ENCODE measurements at places on chromosomes 7 and 10. TPM values are rescaled to one million over a fixed set of nuclear protein-coding genes. Genes with fewer than 3 reads are reported as not detected.

- no peak for DNase-seq
These were observed 95.7 kb upstream of the SVIL start for GRCh38 chr10:29730458-29730857.

DNA sequence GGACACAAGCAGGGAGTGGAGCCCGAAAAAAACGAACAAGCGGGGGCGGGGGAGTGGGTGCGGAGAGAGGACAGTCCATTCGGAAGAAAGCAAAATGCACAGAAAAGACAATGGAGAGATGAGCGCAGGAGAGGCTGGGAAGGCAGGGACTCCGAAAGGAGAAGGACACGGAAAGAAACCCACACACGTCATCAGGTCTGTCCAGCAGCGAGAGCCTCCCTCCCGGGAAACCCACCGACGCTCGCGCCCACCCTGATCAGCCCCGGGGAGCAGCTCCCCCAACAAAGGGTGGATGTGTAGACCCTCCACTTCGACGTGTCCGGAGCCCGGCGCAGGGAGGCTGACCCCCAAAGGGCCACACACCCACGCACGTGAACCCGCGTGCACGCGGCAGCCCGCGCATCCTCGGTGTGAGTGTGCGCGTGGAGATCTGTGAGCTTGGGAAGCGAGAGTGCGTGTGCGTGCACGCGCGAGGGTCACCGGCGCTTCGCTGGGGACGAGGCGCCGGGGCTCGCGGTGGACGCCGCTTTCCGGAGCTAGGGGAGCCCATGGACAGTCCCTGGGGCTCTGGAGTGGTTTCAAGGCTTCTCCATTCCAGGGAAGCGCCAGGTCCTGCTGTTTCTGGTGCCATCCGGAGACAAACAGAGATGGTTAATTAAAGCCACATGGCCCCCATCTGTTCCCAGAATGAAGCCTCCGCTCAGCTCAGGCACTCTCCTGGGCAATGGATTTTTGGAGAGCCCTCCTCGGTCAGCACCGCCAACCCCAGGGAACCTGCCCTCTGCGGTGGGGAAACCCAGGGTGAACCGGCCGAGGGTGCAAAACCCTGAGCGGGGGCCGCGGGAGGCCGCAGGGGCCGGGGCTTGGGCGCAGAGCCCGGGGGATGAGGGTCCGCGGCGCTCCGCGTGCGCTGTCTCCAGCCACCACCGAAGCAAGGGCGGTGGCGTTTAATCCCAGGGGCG, 916 bp downstream of the LAMB1 start:
- DNase-seq, result no peak

DNA sequence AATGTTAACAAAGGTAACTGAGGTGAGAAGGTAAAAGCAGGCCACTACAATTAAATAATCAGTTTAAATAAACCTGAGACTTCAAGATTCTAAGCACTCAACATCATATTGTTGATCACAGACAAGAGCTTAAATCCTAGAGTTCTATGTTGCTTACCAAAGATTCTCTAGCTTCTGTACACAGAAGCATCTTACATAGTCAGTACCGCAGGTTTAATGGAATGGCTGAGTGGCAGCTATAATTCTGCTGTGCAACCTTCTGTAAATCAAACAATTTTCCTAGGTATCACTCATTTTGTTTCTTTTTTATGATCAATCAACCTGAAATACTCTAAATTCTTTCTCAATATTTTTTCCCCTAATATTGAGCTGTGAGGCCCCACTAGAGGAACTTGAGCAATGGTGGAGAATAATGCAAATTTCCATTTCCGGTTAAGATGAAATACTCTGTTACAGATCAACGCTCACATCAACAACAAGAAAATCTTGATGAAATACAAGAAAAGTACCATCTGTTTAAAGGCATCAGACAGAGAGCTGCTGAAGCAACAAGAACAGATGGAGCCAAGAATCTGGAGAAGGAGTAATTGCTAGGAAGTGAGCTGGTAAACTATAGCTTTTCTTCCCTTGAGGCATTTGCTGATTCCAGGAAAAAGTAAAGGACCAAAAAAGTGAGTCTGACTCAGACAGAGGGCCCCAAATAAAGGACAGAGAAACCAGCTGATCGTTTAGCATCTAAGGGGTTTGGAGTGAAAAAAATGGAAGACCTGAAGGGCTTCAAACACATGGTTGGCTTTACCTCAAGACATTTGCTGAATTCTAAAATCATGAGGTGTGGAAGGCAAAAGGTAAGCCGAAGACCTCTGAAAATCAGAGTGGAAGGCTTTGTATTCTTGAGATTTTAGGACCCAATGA, 22.6 kb downstream of the PNPLA8 start:
- DNase-seq, result no peak

DNA sequence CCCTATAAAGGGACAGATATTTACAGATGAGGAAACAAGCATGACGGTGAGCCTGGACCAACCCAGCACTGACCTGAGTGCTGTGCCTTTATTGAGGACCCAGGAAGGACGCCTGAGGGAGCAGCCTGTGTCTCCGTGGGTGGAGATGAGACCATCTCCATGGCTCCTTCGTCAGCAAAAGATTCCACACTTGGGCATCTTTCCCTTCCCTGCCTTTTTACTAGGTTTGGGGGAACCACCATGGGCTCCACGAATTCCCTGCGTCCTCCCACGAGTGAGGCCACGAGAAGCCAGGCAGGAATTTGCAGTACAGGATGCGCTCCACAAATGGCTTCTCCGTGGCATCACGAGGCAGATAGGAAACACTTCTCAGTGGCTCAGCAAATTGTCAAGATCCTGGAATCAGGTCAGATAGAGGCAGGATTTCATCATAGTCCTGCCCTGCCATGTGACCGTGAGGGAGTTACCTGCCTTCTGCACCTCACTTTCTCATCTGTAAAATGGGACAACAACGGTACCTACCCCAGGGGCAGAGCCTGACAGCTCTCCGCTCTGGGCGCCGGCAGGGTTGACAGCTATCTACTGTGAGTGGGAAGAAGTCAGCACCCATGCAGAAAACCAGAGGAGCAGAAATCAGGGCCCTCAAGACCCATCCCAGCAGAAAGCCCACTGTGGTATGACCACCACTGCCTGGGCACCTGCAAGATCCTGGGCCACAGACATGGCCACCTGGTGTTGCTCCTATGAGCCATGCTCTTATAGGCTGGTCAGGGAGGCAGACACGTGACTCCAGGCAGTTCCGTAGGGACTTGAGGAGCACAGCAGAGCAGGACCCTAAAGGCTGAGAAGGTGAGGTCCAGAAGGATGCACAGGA, 80.1 kb downstream of the GRID1 start:
- no peak for DNase-seq

DNA sequence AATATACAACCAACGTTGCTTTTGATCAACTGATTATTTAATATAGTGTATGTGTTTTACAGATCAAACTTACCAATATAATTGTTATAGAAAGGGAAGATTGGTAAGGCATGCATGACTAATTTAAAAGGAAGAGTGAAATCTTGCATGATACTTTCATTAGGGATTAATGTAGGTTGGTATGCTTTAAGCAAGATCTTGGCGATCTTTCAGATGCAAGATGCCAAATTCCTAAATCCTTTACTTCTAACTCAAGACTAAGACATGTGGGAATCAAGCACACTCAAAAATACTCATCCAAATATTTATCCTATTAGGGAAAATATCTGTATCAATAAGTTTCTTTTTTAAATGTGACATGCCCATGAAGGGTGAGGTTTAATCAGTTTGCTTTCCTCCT, 321.4 kb upstream of the MEOX2 start:
- DNase-seq, result no peak

- DNase-seq, result no peak
These were observed 215.2 kb upstream of the PPP2R2D start for GRCh38 chr10:131685576-131685975.

GRCh38 chr10:97765201-97765600, 6.6 kb downstream of the SFRP5 start:
- DNase-seq, result no peak

DNA sequence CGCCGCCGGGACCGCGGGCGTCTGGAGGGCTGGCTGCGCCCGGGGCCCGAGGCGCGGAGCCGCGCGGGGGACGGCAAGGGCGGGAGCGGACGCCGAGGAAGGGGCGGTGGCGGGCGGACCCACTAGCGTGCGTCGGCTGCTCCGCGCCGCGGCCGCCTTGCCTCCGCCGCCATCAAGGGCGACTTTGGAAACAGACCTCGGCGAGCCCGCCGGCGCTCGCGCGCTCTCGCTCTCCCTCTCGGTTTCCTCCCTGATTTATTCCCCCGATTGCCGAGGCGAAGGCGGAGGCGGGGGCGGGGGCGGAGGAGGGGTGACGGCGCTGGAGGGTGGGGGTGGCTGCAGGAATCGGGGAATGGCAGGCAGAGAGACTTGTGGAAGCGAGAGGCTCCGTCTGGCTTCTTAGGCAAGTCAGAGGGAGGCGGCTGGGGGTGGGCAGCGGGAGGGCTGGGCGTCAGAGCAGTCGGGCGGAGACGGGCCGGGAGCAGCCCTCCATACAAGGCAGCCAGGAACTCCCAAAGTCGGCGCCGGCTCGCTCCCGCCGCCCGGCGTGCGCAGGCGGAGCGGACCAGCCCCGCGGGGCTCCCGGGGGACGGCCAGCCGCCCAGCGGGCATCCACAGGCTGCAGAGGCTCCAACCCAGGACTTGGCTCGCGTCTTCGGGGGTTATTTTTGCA, at the start of gene CACNA2D1:
TSS of gene CACNA2D1 (minus strand) at position 231 of the 673 bp plus-strand sequence.
- DNase-seq, result no peak

DNA sequence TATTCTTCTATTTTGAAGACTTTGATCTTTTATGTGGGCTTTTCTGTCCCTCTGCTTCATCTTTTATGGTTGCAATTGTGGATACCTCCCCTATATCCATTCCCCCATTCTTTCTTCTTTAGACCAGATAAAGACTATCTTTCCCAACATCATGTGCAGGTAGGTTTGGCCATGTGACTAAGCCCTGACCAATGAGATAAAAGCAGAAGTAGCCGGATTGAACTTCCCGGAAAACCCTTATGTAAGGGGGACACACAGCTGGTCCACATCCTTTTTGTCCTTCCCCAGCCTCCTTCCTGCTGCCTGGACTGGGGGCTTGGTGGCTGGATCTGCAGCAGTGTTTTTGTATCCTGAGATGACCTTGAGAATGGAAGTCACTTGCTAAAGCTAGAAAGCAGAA, 33.5 kb upstream of the EXOC6 start:
- no peak for DNase-seq

- no peak for DNase-seq
These were observed 12.6 kb downstream of the TMEM176B start for GRCh38 chr7:150787321-150788281.

- no peak for DNase-seq
These were observed 2.9 kb downstream of the LRRTM3 start for GRCh38 chr10:66928776-66929175.

- DNase-seq, result no peak
These were observed 4.7 kb downstream of the CYP3A7 start for GRCh38 chr7:99730238-99730810.

- no peak for DNase-seq
These were observed 68.4 kb downstream of the IKZF1 start for GRCh38 chr7:50372923-50373322.

GRCh38 chr7:22627136-22627535, 99.9 kb upstream of the IL6 start:
- DNase-seq, result no peak

GRCh38 chr7:3380886-3381685, 80.0 kb downstream of the SDK1 start:
- DNase-seq, result no peak

- DNase-seq, result no peak
These were observed 23.6 kb upstream of the UNCX start for GRCh38 chr7:1209097-1209496.

DNA sequence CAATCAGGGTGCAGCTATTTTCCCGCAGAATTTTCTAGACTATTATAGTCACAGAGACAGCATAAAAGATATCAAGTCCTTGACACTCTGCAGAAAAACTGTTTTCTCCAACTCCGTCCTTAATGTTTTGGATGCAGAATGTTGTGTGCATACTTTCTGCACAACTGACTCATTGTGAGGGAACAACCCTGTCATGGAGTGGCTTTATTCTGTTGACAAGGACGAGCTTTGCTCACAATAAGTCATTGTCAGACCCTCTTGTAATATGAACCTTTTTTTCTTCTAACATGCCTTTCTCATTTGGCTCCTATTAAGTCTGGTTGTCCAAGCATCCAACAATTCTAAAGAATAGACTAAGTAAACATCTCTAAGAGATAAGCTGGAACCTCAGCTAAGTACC, 17.3 kb downstream of the ABCB4 start:
- no peak for DNase-seq

GRCh38 chr10:97222326-97222961, 36.7 kb upstream of the SLIT1 start:
- DNase-seq, result no peak

DNA sequence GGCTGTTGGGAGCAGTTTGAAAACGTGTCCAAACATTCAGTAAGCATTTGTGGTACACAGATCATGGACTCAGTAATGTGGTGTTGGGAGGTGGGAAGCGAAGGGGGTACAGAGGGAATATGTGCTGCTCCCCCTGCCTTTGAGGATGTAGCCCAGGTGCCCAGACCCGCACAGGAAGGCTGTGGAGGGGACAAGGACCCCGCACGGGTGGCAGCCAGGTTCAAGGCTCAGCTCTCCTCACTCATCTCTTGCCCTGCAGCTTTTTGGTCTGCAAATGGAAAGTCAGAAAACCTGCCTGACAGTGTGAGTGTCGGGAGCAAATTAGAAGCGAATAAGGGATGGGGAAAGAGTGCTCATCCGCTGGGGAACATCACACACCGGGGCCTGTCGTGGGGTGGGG, 27.3 kb upstream of the EN2 start:
- DNase-seq, result no peak

DNA sequence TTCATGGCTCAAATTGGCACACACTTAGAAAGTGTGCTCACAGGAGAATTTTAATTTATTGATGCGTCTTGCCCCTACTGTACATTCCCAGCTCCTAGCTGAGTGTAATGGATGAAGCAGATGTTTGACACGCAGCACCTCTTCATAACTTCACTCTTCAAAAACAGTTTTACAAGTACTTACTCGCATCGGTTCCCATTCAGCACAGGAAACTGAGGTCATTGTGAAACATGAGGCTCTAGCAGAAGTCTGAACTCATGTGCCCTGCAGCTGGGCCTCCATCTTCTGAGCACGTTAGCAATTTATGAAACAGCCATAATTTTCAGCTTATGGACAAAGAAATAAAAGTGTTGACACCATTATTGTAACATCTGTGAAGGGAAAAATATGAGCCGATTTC, 558.9 kb upstream of the MGMT start:
- no peak for DNase-seq

GRCh38 chr10:803041-803741, 113.7 kb upstream of the DIP2C start:
- no peak for DNase-seq

DNA sequence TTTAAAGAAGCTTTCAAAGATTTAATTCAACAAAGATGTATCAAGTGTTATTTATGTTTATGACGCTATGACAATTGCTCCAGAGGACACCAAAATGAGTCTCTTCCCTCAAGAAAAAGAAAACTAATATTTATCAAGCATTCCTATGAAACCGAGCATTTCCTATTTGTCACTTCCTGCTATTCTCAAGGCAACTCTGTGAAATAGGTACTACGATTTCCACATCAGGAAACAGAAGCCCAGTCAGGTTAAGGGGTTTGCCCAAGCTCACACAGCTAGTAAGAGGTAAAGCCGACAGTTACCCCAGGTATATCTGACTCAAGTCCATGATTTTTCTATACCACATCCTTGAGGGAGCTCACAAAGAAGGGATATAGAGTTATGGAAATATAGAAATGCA, 85.9 kb downstream of the TRIL start:
- DNase-seq, result no peak

GTF2IRD1 gene
- total RNA-seq, result 34.5 TPM

TCF7L2 gene
- 164 TPM for total RNA-seq

CCL24 gene
- total RNA-seq, result not detected

ERVW-1 gene
- not detected for total RNA-seq

C10orf143 gene
- 0.66 TPM for total RNA-seq

FRAT2 gene
- total RNA-seq, result 10.7 TPM

PTPRZ1 gene
- total RNA-seq, result 0.25 TPM

KLF6 gene
- 82.2 TPM for total RNA-seq

UFSP1 gene
- total RNA-seq, result 5.6 TPM

All from HCT116 (cell line).